ENCODE measurements at places on chromosomes 2 and 18.
A peak's percentile ranks its signal among the peaks of the same experiment; 100 is the strongest.

GRCh38 chr2:165635532-165635931, 158.5 kb downstream of the GALNT3 start:
- no peak for DNase-seq
- no peak overlapping the region for H3K27ac ChIP-seq
- H3K4me3 ChIP-seq: no peak overlapping the region
- no peaks in the 10 kb centered on the region for H3K36me3 ChIP-seq
- no peaks in the 10 kb centered on the region for H3K27me3 ChIP-seq

- peak; percentile 55 for DNase-seq
- H3K36me3 ChIP-seq: no peaks in the 10 kb centered on the region
- H3K4me1 ChIP-seq: peaks cover 11% of the 10 kb centered on the region
- peak overlapping the region; percentile 19 for H3K4me3 ChIP-seq
- peaks cover 3% of the 10 kb centered on the region for H3K27me3 ChIP-seq
Measured at GRCh38 chr2:148876595-148877402, 1.8 kb downstream of the KIF5C start.

DNA sequence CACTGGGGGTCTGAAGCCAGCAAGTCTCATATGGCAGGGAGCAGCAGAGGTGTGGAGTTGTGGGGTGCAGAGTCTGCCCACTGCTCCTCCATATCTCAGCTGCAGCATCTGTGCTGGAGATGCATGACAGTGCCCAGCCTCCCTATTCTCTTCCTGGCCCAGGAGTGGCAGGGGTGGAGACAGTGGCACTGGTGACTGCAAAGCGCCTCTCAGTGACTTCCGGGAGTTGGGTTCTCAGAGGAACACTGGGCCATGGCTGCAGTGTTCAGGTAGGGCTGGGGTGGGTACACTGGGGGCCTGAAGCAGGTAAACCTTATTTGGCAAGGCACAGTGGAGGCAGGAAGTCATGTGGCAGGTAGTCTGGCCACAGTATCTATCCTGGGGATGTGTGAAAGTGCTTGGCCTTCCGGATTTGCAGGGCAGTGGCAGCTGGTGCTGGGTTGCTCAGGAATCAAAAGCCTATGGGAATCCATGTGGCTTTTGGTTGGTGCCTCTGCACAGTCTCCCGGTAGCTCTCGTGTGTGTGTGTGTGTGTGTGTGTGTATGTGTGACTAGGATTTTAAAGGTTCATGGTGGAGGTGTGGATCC, 60.3 kb upstream of the THUMPD2 start:
- H3K36me3 ChIP-seq: no peaks in the 10 kb centered on the region
- no peaks in the 10 kb centered on the region for H3K4me1 ChIP-seq
- no peak overlapping the region for H3K4me3 ChIP-seq
- H3K27me3 ChIP-seq: no peaks in the 10 kb centered on the region

GRCh38 chr2:62624855-62625254, 80.7 kb upstream of the EHBP1 start:
- H3K27ac ChIP-seq: no peak overlapping the region
- no peaks in the 10 kb centered on the region for H3K36me3 ChIP-seq
- no peaks in the 10 kb centered on the region for H3K4me1 ChIP-seq
- DNase-seq: no peak
- no peak overlapping the region for H3K4me3 ChIP-seq
- H3K27me3 ChIP-seq: no peaks in the 10 kb centered on the region

DNA sequence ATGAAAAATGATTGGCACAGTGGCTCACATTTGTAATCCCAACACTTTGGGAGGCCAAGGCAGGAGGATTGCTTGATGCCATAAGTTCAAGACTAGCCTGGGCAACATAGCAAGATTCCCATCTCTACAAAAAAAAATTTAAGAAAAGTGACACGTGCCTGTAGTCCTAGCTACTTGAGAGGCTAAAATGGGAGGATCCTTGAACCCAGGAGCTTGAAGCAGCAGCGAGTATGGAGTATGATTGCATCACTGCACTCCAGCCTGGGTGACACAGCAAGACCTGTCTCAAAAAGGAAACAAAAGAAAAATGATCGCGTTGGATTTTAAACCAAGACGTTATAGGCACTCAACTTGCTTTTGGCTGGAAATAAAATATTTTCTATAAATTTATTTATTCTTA, 37.8 kb upstream of the CREB1 start:
- no peaks in the 10 kb centered on the region for H3K27me3 ChIP-seq
- DNase-seq: no peak
- no peaks in the 10 kb centered on the region for H3K4me1 ChIP-seq
- H3K36me3 ChIP-seq: no peaks in the 10 kb centered on the region
- no peak overlapping the region for H3K27ac ChIP-seq
- no peak overlapping the region for H3K4me3 ChIP-seq

DNA sequence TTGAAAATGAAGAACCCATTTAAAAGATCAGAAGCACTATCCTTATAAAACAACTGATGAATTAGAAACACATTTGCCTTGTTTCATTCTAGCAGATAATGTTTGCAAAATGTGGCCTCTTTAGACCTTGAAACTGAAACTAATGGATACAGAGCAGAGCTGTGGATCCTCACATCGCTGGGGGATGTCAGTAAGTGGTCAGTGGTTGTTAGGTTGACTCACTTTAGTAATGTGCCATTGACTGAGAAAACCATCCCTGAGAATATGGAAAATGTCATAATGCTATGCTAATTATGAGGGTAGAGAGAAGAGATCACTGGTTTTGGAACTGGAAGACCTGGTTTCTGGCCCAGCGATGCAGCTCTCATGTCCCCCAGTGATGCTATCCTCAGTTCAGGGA, 176.7 kb downstream of the MYO1B start:
- H3K4me3 ChIP-seq: no peak overlapping the region
- no peaks in the 10 kb centered on the region for H3K27me3 ChIP-seq

GRCh38 chr18:63552581-63552980, 10.4 kb downstream of the SERPINB12 start:
- no peak for DNase-seq
- H3K27me3 ChIP-seq: no peaks in the 10 kb centered on the region
- H3K4me3 ChIP-seq: no peak overlapping the region

GRCh38 chr2:149586898-149587219, 716 bp downstream of the MMADHC start:
- H3K27ac ChIP-seq: peak overlapping the region; percentile 97
- no peak for DNase-seq
- H3K27me3 ChIP-seq: no peaks in the 10 kb centered on the region
- peak overlapping the region; percentile 79 for H3K4me3 ChIP-seq

- no peaks in the 10 kb centered on the region for H3K4me1 ChIP-seq
- peak overlapping the region; percentile 15 for H3K4me3 ChIP-seq
- peaks cover 2% of the 10 kb centered on the region for H3K27me3 ChIP-seq
- H3K27ac ChIP-seq: no peak overlapping the region
- H3K36me3 ChIP-seq: no peaks in the 10 kb centered on the region
Measured at GRCh38 chr2:241822264-241822623, 13.3 kb downstream of the NEU4 start.

GRCh38 chr2:190655570-190655969, 6.7 kb downstream of the NAB1 start:
- no peaks in the 10 kb centered on the region for H3K27me3 ChIP-seq
- no peak overlapping the region for H3K4me3 ChIP-seq
- no peaks in the 10 kb centered on the region for H3K36me3 ChIP-seq

GRCh38 chr18:250685-251084, 17.2 kb downstream of the THOC1 start:
- no peaks in the 10 kb centered on the region for H3K4me1 ChIP-seq
- no peak overlapping the region for H3K4me3 ChIP-seq
- DNase-seq: no peak

- H3K4me3 ChIP-seq: no peak overlapping the region
- no peaks in the 10 kb centered on the region for H3K36me3 ChIP-seq
- no peak for DNase-seq
- no peak overlapping the region for H3K27ac ChIP-seq
- H3K27me3 ChIP-seq: no peaks in the 10 kb centered on the region
- no peaks in the 10 kb centered on the region for H3K4me1 ChIP-seq
Measured at GRCh38 chr2:19769513-19769912, 132.3 kb downstream of the TTC32 start.

DNA sequence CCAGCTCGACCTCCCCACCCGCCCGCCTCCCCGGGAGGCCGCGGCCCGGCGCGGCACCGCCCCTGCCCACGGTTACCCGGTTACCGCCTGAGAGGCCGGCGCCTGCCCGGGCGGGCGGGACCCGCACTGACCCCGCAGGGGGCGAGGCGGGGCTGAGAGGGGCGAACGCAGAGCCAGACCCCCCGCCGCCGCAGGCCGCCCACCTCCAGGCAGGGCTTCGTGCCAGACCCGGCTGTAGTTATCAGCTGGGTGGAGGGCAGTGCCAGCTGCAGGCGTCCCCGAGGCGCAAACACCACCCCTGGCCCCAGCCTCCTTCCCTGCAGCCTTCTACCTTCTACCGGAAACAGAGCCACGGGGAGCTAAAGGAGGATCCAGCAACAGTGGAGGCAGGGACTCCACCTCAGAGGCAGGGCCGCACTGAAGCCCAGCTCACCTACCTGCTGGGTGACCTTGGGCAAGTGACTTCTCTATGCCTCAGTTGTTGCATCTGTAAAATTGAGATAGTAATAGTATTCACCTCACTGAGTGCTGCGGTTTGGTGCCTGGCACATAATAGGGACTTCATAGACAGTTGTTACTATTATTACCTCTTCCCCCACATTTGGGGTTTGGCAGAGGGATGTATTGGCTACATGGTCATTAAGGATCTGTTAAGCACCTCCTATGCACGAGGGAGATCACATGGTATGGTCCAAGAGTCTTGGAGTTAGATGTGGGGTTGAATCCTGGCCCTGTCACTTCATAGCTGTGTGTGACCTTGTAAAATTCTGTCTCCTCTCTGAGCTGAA, 231.6 kb upstream of the SMAD2 start:
- DNase-seq: no peak
- no peaks in the 10 kb centered on the region for H3K27me3 ChIP-seq
- no peaks in the 10 kb centered on the region for H3K36me3 ChIP-seq

GRCh38 chr2:10326707-10327594, 24.2 kb downstream of the HPCAL1 start:
- no peak overlapping the region for H3K4me3 ChIP-seq
- peaks cover 18% of the 10 kb centered on the region for H3K4me1 ChIP-seq
- H3K27ac ChIP-seq: no peak overlapping the region

GRCh38 chr18:72128649-72129048, 415.5 kb downstream of the CBLN2 start:
- no peak for DNase-seq
- no peaks in the 10 kb centered on the region for H3K36me3 ChIP-seq
- no peak overlapping the region for H3K27ac ChIP-seq
- no peaks in the 10 kb centered on the region for H3K4me1 ChIP-seq
- no peak overlapping the region for H3K4me3 ChIP-seq

- H3K4me1 ChIP-seq: no peaks in the 10 kb centered on the region
- no peaks in the 10 kb centered on the region for H3K36me3 ChIP-seq
- H3K27me3 ChIP-seq: no peaks in the 10 kb centered on the region
- H3K4me3 ChIP-seq: no peak overlapping the region
- DNase-seq: no peak
Measured at GRCh38 chr2:114472246-114472645, 29.8 kb downstream of the DPP10 start.

DNA sequence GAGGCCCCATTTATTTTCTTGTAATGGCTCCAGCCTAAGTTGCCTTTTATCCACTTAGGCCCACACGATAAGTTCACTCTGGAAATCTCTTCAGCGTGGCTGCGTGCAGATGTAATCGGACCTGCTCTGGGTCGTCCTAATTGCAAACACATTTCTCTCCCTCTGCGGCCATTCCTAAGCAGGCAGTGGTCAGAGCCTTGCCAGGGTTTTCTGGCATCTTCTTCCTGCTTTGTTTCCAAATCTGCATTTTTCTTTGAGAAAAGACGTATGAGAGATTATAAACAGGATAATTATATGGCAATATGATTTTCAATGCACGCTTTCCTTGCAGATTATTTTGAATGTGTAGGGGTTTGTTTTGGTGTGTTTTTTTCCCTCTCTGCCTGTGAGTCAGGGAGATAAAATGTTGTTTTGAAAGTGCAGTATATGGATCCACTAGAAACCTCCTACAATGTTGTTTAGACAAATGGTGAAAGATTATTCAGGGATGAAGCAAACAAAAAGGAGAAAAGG, 239.4 kb upstream of the TANK start:
- no peaks in the 10 kb centered on the region for H3K36me3 ChIP-seq
- no peaks in the 10 kb centered on the region for H3K27me3 ChIP-seq
- H3K27ac ChIP-seq: no peak overlapping the region
- H3K4me1 ChIP-seq: peaks cover 9% of the 10 kb centered on the region
- DNase-seq: peak; percentile 31
- no peak overlapping the region for H3K4me3 ChIP-seq

DNA sequence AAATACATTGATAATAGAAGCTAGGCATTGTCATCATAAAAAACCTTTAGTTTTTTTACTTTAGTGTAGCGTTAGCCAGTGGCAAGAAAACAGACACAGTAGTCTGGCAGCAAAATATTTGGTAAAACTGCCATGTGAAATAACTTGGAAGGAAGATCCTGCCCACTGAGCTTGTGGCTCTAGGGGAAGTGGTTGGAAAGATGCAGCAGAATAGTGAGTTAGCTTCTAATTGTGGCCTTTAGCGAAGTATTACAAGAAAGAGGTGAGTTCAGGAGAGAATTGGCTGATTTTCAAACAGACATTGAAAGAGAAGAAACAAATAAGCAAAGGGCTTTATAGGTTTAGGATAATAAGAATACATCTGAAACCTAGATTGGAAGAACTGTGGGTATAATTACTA, 1887.8 kb upstream of the CELF4 start:
- H3K27me3 ChIP-seq: no peaks in the 10 kb centered on the region
- no peak overlapping the region for H3K27ac ChIP-seq
- no peaks in the 10 kb centered on the region for H3K4me1 ChIP-seq
- H3K36me3 ChIP-seq: no peaks in the 10 kb centered on the region
- DNase-seq: no peak
- no peak overlapping the region for H3K4me3 ChIP-seq

DNA sequence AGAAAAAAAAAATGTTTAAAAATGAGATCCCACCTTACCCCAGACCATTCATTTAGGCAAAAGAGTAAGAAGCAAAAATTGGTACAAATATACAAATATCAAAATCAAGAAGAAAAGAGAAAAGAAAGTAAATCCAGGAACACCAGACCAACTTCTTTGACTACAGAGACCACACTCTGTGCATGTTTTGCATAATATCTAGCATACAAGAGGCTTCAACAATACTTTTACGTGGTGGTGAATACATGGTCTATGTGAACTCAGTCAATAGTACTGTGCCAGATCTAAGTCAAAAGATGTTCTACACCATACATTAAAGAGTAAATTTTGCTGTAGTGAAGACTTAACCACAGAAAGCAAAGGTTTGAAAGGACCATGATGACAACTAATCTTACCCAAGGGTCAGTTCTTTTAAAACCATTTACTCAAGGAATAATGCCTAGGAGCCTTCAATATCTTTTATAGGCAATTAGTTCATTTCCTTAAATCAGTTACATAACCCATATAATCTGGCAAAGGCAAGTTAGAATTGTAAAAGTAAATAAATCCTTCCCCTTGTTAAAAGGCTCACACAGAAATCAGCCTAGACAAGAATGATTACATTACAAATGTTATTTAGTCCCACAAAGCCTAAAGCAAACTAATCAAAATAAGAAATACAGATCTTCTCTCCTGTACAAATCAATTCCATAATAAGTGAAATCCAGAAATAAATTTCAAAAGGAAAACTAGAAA, 115.2 kb downstream of the EXOC6B start:
- H3K36me3 ChIP-seq: no peaks in the 10 kb centered on the region
- no peak overlapping the region for H3K4me3 ChIP-seq
- DNase-seq: no peak
- no peaks in the 10 kb centered on the region for H3K4me1 ChIP-seq

GRCh38 chr18:48100651-48101165, 170.2 kb upstream of the SMAD2 start:
- H3K4me3 ChIP-seq: no peak overlapping the region
- no peaks in the 10 kb centered on the region for H3K36me3 ChIP-seq
- no peaks in the 10 kb centered on the region for H3K27me3 ChIP-seq
- DNase-seq: no peak

GRCh38 chr2:104885119-104885782, 31.3 kb downstream of the POU3F3 start:
- H3K27ac ChIP-seq: no peak overlapping the region
- no peaks in the 10 kb centered on the region for H3K27me3 ChIP-seq
- no peaks in the 10 kb centered on the region for H3K4me1 ChIP-seq
- no peak for DNase-seq
- H3K36me3 ChIP-seq: no peaks in the 10 kb centered on the region

Measured in psoas muscle (tissue), 8 donors.